Fibroblast of skin of scalp (primary cell): ENCODE measurements at places on chromosomes 7 and 10.

DNA sequence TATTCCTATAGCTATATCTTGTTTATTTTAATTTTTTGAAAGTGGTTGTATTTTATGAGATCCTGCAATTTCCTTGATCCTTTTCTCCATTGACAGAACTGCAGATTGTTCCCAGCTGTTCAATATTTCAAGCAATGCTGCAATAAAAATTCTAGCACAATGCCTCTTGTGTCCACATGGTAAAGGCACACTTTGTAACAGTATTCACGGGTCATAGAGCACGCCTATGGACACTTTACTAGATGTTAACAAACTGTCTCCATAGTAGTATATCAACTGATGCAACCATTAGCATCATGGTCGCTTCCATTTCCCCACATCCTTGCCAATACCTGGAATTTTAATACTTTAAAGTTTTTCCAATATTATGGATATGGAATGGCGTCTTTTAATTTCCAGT, 123.9 kb upstream of the FZD8 start:
- DNase-seq, result no peak

DNA sequence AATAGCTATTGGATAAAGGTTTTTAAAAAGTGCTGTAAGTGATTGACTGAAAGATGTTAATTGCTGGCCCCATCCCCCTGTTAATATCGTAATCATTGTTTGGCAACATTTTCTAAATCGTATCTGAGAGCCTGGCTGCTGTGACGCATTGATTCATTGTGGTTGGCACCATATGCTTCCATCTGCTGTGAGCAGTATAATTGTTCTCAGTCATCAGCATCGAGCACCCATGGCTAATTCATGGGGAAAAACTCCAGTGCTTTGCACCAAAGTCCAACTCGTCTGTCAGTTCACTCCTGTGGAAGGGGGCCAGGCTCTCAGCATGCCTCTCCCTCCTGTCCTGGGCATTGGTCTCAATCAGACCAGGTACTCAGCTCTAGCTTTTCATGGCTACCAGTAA, 205.2 kb downstream of the STK31 start:
- DNase-seq, result no peak

DNA sequence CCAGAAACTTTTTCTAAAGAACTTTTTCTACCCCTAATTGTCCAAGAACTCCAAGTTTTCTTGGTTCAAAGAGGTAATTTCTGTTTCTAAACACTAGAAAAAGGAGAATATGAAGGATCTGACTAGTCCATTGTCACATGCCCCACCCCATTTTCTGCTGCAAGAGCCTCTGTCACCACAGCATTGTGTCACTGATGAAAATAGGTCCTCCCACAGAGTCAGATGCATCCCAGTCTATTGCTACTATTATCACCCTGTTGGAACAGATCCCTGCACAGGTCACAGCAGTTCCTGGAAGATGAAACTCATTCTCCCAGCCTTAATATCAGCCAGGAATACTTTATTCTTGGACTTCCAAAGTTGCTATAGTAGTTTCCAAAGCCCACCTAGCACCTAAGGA, 7.5 kb upstream of the CFTR start:
- no peak for DNase-seq

DNA sequence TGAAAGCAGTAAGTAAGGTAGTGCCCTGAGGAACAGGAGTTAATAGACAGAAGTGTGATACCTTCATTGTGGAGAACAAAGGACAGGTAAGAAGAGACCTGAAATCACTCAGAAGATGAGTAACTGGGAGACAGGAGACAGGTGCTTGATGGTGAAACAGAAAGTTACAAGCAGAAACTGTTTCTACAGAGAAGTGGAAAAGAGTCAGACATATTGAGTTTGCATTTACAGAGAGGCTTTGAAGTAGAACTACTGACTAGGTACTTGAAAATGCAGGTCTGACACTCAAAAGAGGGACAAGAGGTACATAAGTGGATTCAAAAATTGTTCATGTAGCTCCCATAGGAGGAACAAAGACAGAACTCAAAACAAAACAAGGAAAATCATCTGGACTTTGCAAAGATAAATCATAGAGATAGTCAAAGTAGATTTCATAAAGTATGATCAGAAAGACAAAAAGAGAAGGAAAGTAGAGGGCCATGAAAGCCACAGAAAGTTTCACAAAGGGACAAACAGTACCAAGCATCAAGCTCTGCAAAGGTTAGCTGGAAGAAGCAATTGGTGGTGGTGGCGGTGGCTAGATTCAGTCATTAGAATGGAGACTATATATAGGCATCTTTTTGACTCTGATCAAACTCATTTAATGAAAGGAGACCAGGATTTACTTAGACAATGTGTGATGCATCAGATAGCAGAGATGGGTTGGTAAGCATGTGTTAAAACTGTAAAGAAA, 198.4 kb downstream of the PCLO start:
- DNase-seq, result no peak

DNA sequence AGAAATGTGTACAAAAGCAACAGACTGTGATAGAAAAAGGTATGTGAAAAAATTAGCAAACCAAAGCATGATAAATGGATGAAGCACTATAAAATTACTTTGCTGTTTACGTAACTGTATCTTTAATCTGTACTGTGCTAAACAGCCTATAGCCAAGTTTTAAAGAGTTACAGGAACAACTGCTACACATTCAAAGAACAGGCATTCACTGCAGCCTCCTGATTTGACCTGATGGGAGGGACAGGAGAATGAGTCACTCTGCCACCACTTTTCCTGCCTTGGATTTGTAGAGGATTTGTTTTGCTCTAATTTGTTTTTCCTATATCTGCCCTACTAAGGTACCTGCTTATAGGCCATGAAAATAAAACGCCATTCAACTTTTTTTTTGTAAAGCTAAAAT, 116.1 kb downstream of the FANK1 start:
- DNase-seq, result no peak

DNA sequence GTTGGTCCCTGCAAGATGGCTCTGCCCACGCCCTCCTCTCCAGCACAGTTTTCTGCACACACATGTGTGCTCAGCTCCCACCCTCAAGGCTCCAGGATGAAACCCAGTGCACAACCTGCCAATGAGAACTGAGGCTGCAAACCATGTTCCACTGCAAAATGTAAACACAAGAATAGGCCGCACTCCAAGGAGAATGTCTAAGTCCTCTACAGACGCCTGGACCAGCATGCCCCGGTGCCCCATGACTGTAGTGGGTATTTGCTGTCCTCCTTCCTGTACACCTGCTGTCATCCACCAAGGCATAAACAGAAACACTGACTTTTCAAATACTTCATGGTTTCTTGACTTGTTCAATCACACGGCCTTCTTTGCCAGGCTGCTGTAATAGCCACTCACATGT, 72.6 kb downstream of the COBL start:
- no peak for DNase-seq

- no peak for DNase-seq
These were observed 122.0 kb downstream of the FAM53B start for GRCh38 chr10:124622158-124622557.

DNA sequence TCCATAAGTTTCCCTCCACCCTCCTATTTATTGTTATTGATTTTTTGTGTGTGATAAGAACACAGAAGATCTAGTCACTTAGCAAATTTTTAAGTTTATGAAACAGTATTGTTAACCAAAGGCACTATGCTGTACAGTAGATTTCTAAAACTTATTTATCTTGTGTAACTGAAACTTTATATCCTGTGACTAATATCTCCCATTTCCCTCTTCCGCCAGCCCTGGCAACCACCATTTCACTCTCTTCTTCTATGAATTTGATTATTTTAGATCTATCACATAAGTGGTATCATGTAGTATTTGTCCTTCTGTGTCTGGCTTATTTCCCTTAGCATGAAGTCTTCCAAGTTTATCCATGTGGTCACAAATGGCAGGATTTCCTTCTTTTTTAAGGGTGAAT, 144.3 kb upstream of the INHBA start:
- no peak for DNase-seq

GRCh38 chr7:2209146-2209960, 23.4 kb downstream of the MAD1L1 start:
- DNase-seq, result peak; percentile 82

DNA sequence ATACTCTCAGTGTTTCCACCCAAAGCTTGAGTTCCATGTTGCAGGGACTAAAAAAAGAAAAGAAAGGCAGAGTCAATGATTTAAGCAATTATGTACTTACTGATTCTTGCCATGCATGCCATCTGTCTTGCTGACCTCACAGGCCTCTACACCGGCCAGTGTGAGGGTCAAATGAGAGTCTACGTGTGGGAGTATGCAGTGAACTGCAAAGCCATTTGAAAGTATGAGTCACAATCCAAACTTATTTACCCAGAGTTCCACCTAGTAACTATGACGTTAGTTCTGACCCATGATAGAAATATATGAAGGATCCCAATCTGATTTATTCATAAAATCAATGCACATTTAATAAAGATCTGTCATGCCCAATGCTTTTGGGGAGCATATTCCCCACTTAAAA, 26.5 kb downstream of the PDE1C start:
- no peak for DNase-seq

GRCh38 chr7:77799078-77799964, 748 bp downstream of the PHTF2 start:
- peak; percentile 37 for DNase-seq

- DNase-seq, result no peak
These were observed 206.0 kb downstream of the ZMYND11 start for GRCh38 chr10:341081-341740.

DNA sequence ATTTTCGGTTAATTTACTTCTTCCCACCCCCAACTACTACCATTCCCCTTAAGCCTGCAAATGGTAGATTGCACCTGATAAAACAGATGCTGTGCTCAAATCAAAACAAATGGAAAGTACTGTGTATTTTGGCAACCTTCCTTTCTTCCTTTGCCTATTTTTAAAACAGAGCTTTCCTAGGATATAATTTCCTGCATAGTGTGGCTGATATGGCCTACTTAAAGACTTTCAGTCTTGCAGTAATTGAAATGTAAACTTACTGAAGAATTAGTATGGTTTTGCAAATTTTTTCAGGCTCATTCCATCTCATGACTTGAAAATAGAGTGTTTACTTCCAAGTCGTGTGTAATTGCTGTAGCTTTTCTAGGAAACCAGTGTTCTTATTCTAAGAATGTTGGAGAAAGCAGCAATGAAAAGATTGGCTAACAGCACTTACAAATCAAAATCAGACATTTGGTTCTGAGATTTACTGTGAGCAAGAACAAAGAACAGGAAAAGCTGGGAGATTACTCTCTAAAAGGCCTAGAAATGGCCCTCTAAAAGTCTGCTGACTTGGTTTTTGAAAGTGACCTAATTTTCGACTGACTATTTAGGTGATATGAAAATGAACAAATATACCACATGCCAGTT, 52.0 kb downstream of the REEP3 start:
- peak; percentile 42 for DNase-seq

DNA sequence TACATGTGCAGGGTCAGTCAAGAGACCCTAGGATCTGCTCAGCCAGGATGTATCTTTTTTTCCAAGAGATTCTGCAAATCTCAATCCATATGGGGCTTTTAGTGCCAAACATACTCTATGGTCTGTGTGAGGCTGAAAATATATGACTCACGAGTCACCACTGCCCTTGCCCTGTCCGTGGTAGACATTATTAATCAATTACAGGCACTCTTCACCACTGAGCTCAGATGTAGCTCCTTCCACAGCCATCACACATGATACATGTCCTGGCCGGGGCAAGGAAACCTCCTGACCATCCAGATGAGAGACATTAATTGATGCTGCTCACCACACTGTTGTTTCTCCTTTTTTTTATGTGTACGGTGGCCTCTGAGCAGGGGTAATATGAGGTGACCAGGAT, 90.2 kb upstream of the RET start:
- DNase-seq, result no peak

- DNase-seq, result no peak
These were observed 366.4 kb upstream of the PLXDC2 start for GRCh38 chr10:19449860-19450259.

DNA sequence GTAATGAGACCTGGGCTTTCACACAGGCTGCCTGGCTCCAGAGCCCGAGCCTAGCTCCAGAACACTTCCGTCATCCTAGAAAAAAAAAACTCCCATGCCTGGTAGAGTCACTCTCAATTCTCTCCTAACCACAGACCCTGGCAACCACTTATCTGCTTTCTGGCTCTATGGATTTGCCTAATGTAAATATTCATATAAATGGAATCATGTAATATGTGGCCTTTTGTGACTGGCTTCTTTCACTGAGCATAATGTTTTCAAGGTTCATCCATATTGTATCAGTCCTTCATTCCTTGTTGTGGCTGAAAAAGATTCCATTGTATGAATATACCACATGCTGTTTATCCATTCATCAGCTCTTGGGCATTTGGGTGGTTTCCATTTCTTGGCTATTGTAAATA, 167.7 kb upstream of the MKLN1 start:
- peak; percentile 83 for DNase-seq

- DNase-seq, result peak; percentile 87
These were observed 84.6 kb upstream of the CAPZA2 start for GRCh38 chr7:116777651-116778281.

- no peak for DNase-seq
These were observed 57.3 kb upstream of the OGDHL start for GRCh38 chr10:49819234-49819958.
